ENCODE measurements at places on chromosomes 7 and 10.
A peak's percentile ranks its signal among the peaks of the same experiment; 100 is the strongest.

DNA sequence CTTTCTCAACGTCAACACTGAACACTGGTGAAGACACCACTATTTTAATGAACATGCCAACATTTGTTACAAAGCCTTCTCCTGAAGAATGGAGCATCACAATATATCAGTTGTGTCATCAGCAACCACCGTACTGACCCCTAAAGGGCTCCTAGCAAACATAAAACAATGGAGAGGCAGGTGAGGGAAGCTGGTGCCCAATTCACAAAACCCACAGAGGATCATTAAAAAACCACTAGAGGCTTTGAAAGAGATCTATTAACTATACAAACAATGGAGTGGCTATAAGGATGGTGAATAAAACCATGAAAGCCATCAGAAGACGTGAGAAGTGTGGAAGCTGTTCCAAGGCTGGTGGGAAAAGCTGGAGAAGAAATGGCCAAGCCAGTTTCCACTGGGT is 150.8 kb downstream of the FAM107B start:
- no peak for DNase-seq

- no peak for DNase-seq
Observed at GRCh38 chr10:76149602-76150138, 718.2 kb downstream of the LRMDA start.

DNA sequence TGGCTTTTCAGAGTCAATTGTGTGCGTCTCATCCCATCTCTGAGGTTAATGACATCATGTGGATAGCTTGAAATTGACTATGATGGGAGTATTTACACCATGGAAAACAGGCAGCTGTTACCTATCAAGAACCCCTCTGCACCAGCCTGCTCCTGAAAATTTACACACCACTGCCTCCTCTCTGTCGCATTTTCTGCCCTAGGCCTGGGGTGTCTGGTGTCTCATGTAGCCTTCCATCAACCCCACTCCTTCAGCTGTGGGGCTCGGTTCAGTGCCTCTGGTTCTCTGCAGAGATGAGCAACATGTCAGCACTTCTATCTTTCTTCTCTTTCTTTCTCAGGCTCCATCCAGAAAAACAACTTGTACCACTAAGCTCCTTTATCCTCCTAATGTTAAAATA is 600.5 kb downstream of the TYW1 start:
- no peak for DNase-seq

DNA sequence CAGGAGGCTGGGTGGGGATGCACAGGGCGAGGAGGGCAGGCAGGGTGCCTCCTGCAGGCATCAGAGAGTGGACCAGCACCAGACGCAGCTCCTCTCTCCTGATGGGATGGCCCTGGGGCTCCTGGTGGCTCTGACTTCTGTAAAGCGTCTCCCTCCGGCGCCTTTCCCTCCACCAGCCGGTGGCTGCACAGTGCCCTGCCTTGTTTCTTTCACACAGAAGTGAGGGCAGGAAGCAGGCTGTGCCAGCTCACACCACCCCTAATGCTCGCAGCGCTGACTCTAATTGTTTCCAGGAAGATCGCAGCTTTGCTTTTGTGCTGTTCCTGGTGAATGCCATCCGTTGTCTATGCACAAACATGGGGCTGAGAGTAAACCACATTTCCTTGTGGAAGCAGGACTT is 152.3 kb upstream of the LANCL2 start:
- DNase-seq, result no peak

DNA sequence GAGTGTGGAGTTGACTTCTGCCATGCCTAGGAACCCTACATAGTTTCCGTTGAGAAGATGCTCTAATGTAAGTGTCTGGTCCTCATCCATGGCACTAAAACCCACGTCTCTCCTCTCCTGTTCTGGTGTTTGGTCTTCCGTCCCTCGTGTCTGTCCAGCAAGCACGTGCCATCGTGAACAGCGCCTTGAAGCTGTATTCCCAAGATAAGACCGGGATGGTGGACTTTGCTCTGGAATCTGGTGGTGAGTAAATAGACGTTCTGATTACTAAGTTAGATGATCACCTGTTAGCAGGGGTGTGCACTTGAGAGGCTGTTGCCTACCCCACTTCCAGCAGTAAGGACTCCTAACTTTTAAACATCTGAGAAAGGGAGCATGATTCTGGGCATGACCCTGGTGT is 15.1 kb upstream of the GET4 start:
- DNase-seq, result no peak

- no peak for DNase-seq
Observed at GRCh38 chr10:25954851-25955250, 20.8 kb downstream of the MYO3A start.

- no peak for DNase-seq
Observed at GRCh38 chr7:151682831-151683614, 163.3 kb upstream of the RHEB start.

DNA sequence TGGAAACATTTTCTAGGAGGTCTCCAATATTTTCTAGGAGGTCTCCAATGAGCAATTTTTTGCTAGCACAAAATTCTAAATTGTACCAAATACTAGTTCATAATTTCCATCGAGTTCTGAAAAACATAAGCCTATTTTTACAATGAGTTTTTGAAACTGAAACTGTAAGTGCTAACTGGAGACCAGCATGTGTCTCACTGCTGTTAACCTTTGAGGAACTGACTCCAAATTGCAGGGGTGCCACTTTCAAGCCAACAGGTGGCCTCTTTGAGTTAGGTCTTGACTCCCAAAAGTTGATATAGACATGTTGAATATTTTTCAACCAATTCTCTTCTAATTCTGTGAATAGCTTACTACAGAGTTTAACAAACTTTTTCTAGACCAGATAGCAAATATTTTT is 58.8 kb downstream of the CAV1 start:
- DNase-seq, result no peak

GRCh38 chr7:151813997-151814396 is 62.9 kb downstream of the PRKAG2 start:
- DNase-seq, result no peak

DNA sequence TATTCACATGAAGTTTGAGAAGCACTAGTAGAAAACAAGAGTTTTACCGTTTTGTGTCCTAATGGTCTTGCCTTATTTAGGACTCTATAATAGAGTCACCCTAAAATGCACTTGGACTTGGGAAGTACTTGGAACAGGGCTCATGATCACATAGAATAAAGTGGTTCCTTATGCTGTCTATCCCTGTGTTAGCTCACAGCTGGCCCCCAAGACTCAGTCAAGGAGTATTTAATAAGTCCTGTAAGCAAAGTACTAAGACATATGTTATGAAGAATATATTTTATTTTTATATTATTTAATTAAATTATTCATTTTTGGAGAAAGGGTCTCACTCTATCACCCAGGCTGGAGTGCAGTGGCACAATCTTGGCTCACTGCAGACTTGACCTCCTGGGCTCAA is 54.5 kb downstream of the XRCC2 start:
- DNase-seq, result no peak

- DNase-seq, result no peak
Observed at GRCh38 chr7:53110425-53110824, 75.0 kb downstream of the POM121L12 start.

DNA sequence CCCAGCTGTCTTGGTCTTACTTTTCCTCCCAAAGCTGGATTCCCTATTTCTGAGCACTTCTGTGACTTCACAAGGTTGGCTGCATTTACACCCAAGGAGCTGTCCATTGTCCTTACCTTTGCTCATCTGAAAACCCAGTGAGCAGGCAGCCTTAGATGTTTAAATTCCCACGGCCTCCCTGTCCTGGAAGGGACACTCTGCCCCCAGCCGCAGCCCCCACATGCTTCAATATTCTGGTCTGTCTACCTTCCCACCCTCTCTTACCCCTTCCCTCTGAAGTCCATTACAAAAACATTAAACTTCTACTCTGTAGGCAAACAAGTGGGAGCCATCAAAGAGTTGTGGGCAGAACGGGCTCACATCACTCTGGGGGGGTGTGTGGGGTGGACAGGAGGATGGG is 73.8 kb upstream of the EFCAB10 start:
- no peak for DNase-seq

GRCh38 chr7:134547397-134548054 is 1.4 kb upstream of the AKR1B15 start:
- DNase-seq, result peak; percentile 40

DNA sequence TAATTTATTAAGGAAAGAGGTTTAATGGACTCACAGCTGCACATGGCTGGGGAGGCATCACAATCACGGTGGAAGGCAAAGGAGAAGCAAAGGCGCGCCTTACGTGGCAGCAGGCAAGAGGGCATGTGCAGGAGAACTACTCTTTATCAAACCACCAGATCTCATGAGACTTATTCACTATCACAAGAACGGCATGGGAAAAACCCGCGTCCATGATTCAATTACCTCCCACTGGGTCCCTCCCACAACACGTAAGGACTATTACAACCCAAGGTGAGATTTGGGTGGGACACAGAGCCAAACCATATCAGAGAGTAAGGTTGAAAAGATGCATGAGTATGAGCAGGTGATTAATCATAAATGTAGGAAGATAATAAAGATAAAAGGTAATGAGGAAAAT is 3.2 kb upstream of the JCAD start:
- no peak for DNase-seq

GRCh38 chr10:11355592-11355991 is 255.9 kb downstream of the USP6NL start:
- DNase-seq, result no peak

- DNase-seq, result no peak
Observed at GRCh38 chr7:69682518-69682917, 84.2 kb downstream of the AUTS2 start.

- no peak for DNase-seq
Observed at GRCh38 chr7:2980401-2981102, 63.1 kb downstream of the CARD11 start.

GRCh38 chr10:29386342-29386999 is 97.6 kb downstream of the LYZL1 start:
- DNase-seq, result no peak

DNA sequence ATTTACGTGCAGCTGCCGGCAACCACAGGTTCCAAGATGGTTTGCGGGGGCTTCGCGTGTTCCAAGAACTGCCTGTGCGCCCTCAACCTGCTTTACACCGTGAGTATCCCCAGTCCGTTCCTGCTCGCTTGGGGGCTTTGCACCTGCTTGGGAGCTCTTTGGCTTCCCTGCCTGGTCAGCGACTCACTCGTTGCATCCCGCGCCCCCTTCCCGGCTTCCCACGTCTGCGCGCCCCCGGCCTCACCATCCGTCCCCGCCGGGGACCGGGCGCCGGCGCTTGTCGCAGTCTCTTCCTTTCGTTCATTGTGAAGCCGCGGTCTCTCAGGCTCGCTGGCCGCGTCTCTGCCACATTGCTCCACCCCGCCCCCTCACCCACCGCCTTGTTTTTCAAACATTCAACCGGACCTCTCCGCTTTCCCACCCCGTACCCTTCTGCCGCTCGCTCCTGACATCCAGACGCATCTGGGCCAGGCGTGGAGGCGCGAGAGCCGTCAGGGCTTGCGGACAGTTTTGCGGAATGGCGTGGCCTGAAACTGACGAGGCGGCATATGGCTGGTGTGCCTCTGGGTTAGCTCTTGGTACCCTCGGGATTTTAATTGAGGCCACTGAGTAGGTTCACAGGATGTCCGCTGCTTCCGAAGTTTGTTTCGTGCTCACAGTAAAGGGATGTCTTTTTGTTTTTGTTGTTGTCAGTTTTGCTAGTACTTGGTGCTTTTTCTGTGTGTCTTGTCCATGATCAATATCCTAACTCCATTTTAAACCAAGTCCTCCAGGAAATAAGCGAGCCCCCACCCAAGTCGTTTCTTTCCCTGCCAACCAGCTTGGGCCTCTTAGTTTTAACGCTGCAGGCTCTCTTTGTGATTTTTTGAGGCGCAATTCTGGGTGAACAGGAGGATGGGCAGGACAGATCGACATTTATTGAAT is 639 bp downstream of the TSPAN13 start:
- DNase-seq, result peak; percentile 7

DNA sequence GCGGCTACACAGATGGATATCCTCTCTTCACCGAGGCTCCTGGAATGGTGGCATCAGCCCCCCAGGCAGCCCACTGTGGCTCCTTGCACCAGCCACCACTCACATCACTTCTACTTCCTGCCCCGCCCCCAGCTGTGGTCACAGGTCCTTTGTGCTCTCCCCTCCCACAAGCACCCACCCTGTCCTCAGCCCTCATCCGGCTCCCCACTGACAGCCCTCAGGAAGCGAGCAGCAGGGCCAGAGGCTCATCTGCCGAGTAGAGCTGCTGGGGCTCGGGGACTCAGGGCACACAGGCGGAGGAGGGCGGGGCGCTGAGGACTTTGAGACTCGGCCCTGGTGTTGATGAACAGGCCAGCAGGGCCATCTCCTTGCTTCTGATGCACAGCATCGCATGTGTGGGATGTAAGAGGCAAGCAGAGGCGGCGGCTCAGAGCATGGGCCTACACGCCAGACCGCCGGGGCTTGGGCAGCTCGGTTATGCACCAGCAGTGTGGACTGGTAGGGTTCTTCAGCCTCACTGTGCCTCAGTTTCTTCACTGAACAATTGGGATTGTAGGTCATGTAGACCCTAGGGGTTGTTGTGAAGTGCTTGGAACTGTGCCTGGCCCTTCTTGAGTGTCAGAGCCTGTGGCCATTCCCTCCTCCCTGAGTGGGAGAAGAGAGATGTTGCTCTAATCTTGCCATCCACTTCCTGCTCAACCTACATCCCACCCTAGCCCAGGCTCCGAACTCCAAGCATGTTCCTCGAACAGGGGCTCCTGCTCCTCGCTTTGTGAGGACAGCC is at the start of gene PRF1:
Gene PRF1, minus strand, starts transcription at position 77 of the 784 bp plus-strand sequence. CDS start 1,839 bp downstream, outside the sequence.
- DNase-seq, result peak; percentile 29

DNA sequence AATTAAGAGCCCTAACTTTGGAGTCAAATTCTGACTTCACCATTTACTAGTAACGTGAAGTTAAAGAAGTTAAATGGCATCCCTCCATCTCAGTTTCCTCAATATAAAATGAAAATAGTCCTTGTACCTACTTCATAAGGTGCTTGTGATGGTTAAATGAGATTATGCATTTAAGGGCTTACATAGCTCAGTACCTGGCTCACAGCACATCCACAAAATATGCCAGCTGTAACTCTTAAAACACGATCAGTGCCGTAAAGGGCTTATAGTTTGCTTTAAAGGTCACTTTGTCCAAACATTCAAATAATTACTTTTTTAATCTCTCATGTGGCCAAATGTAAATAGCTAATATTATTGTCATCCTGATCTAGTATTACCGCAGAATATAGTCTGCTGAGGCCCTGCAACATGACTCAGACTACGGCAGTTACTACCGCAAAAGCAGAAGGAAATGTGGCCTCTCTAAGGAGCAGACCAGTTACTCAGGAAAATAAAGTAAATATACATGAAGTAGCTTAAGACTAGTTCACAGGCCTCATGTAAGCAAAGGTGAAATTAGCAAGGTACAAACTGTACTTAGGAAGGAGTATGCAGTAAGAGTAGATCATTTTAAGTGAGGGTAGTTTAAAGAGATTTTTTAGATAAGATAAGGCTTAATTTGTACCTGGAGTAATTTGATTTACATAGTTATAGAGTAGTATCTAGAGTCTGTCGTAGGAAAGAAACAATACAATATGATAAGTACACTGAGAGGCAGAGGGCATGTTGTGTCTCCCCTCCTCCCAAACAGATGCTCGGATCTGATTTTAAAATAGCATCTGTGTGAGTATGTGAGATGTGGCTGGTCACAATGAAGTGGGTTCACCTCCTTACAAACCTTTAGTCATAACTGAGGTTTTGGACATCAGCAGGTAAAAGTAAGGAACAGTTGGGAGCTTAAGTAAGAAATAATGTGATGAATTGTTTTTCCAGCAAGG is 13.1 kb downstream of the CASP2 start:
- no peak for DNase-seq

Measured in activated CD4-positive, alpha-beta T cell treated with anti-CD3 and anti-CD28 coated beads, Interleukin-2, amount 50 U/mL, for 24 hours (primary cell).